Stimulated activated CD4-positive, alpha-beta T cell treated with anti-CD3 and anti-CD28 coated beads, Interleukin-15, amount 100 ng/mL, for 1 hour (primary cell): ENCODE measurements at places on chromosomes 4 and X.

- DNase-seq, result no peak
Observed at GRCh38 chr4:83259586-83259985, 25.0 kb downstream of the COQ2 start.

- no peak for DNase-seq
Observed at GRCh38 chr4:97103252-97103651, 1040.0 kb downstream of the STPG2 start.

DNA sequence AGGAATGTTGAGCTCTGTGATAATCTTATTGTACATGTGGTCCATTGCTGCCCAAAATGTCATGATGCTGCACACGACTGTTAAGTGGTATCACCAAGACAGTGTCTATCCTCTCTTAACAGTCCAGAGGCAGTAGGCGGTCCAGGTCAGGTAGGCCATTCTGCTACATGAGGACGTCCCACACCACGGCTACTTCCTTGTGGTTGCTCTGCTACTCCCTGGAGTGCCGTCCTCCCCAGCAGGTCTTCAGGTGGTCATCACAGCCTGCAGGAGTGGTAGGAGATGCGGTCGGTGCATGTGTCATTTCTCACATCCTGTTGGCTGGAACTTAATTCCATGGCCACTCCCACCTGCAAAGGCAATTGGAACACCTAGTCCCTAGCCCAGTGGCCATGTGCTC, 11.5 kb upstream of the STK32B start:
- DNase-seq, result no peak

GRCh38 chr4:108775921-108776320, 13.1 kb upstream of the ETNPPL start:
- DNase-seq, result no peak

DNA sequence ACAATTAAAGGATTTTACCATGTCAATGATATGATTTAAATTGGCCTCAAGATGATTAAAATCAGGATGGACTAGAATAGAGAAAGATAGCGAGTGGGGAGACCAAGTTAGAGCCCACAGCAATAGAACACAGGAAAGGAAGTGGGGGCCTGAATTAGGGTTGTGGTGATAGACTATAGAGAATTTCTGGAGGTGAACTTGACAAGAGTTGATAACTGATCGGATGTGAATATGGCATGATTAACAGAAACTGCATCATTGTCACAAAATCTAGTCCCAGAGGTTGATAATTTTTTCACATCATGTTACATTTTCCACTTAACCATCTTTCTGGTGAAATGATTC, 26.3 kb upstream of the TRPC3 start:
- no peak for DNase-seq

GRCh38 chrX:107709266-107709806, 66.3 kb downstream of the TSC22D3 start:
- no peak for DNase-seq

DNA sequence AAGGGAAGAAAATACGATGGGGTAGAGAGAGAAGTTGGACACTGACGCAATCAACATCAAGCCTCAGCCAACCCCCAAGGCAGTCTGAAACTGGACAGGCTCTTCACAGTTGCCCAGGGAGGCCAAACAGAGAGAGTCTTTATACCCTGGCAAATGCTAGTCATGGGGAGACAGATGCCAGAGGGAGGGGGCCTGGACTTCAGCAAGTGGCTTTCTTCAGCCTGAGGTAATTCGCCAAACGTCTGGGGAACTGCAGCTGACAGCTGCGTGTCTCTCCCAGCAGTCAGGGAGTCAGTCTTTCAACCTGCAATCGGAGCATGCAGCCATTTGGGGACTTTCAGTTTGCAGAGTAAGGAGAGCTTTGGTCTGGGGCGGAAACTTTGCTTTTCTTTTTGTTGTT, 521.6 kb downstream of the TRIML1 start:
- DNase-seq, result no peak

DNA sequence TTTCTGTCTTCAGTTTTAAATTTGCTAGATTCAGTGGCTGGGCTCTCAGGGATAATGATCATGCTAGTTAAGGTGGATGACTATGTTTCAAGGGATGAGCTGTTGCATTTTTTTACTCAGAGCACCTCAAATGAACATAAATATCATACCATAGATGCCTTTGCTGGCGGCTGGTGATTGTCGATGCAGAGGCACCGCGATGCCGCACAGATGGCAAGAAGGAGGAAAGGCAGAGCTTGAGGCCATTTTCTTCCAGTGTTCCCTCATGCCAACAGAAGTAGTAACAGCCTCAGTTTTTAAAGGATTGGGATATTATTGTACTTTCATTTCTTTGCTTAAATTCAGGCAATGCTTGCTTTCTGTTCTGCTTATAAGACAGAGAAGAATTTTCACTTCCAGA, 654.7 kb upstream of the IGFBP7 start:
- DNase-seq, result no peak

- no peak for DNase-seq
Observed at GRCh38 chr4:82528868-82529267, 32.9 kb downstream of the TMEM150C start.

DNA sequence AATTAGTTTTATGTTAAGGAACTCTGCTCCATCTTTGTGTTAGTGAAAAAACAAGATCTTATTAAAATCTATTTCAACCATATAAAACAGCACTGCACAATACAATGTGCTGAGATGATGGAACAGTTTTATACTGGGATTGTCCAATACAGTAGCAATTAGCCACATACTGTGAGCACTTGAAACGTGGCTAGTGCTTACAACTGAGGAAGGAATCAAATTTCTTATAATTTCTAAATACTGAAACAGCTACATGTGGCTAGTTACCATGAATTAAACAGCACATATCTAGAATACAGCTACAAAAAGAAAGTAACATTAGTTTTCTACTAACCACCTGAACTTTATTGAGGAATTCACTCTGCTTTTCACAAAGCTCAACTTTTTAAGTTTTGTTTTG, 14.7 kb downstream of the NFXL1 start:
- DNase-seq, result no peak

- DNase-seq, result no peak
Observed at GRCh38 chr4:1421657-1422056, 15.4 kb upstream of the NKX1-1 start.

GRCh38 chr4:167537761-167538160, 303.5 kb upstream of the SPOCK3 start:
- DNase-seq, result no peak

GRCh38 chrX:153668423-153669173, 5.0 kb downstream of the PNCK start:
- no peak for DNase-seq

- DNase-seq, result no peak
Observed at GRCh38 chrX:123884809-123885408, 25.1 kb downstream of the XIAP start.

- no peak for DNase-seq
Observed at GRCh38 chr4:67934628-67935027, 28.7 kb downstream of the TMPRSS11A start.

- DNase-seq, result no peak
Observed at GRCh38 chr4:77443941-77444340, 161.7 kb upstream of the CXCL13 start.

- no peak for DNase-seq
Observed at GRCh38 chr4:174135530-174135929, 147.9 kb downstream of the FBXO8 start.

GRCh38 chr4:26218677-26219605, 101.9 kb upstream of the RBPJ start:
- no peak for DNase-seq
